Thoracic aorta (tissue), 2 donors: ENCODE measurements at places on chromosomes 4 and X.

DNA sequence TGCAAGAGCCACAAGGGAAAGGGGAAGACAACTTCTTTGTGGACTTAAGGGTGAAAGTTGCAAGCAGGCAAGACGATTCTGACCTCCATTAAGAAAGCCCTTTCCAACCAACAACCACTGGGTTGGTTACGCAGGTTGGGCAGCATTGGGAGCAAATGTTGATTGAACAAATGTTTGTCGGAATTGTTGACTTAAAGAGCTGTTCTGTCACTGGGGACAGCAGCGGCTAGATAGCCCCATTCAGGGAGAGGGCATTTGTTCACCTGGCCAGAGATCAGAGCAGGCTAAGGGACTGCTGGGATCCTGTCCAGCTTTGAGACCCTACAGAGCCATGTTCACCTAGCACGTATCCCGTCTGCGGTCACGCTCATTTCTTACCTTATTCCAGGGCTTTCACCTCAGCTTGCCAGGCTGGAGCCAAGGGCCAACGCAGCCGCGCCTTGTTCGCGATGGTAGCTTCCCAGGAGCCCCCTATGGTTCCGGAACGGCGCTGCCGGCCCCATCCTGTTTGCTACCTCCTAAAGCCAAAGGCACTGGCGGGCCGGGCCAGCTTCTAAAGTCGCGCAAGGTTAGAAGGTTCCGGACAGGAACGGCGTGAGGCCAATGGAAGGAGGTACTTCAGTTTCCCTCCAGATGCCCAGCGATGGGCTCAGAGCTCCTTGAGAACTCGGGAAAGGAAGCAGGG lies 24.6 kb downstream of the F9 start:
- no peak for DNase-seq
- no peak overlapping the region for H3K4me3 ChIP-seq
- H3K27me3 ChIP-seq: no peaks in the 10 kb centered on the region
- no peaks in the 10 kb centered on the region for H3K4me1 ChIP-seq

GRCh38 chr4:2837904-2838496 lies 5.6 kb upstream of the ADD1 start:
- no peak for DNase-seq
- no peaks in the 10 kb centered on the region for H3K36me3 ChIP-seq
- no peaks in the 10 kb centered on the region for H3K27me3 ChIP-seq
- peak overlapping the region; percentile 66 for H3K4me3 ChIP-seq
- peak overlapping the region; percentile 82 for H3K27ac ChIP-seq

DNA sequence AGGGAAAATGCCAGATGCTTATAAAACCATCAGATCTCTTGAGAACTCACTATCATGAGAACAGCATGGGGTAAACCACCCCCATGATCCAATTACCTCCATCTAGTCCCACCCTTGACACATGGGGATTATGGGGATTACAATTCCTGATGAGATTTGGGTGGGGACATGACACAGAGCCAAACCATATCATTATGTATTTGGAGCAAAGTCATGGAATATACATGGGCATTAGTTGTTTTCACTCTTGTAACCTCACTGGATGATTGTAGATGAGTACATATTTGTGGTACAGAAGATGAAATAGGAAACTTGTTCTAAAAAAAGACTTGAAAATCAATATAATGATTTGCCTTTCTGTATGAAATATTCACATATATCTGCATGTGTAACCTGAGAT lies 674.5 kb upstream of the BOD1L1 start:
- H3K27ac ChIP-seq: no peak overlapping the region
- DNase-seq: no peak
- no peaks in the 10 kb centered on the region for H3K36me3 ChIP-seq

DNA sequence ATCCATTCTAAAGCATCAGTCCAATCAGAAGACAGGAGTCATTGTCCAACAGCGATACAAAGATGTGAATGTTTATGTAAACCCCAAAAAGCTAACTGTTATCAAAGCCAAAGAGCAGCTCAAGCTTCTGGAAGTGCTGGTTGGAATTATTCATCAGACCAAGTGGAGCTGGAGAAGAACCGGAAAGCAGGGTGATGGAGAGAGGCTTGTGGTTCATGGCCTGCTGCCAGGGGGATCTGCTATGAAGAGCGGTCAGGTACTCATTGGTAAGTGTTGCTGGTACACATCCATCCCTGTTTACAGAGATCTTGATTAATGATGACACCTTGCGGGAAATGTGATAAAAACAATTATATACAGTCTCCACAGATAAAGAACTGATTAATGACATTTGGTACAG lies 11.0 kb downstream of the INTU start:
- no peak overlapping the region for H3K4me3 ChIP-seq
- DNase-seq: no peak
- H3K27me3 ChIP-seq: no peaks in the 10 kb centered on the region
- H3K4me1 ChIP-seq: peaks cover 35% of the 10 kb centered on the region
- no peak overlapping the region for H3K27ac ChIP-seq

DNA sequence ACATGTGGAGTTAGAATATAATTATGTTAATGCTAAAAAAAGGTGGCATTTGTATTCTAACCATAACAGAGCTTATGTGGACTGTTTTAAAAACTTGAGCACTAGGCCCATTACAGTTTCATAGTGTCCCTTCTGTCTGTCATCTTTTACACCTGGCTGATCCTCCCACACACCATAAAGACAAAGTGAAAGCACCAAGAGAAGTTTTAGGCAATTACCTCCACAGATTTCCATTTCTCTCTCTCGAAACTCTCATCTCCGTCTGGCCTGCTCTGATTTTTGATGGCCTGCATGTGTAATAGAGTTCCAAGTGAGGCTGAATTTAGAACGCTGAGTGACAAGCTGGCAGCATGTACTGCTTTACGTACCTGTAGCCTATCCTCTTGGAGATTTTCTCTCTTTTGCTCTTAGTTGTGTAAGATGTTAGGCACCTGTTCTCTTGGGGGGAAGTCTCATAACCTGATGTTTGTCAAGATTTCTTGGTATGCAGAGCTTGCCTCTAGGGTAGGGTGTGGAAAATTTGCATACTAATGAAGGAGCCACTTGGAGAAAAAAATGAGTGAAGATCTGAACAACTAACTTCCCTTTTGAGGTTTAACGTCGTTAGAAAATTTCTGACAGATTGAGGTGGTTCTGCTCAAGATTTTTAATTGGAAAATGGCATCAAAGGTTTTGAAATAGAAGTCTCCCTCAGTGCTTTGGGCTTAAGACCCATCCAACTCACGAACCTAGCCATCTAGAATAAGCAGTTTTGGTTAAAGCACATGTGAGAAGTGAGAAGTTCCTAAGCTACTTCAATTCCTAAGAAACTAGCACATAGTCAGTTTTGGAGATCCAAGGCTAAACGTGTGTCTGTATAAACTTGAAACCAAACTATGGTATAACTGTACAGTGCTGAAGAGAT lies 57.6 kb upstream of the RAP1GDS1 start:
- H3K4me1 ChIP-seq: no peaks in the 10 kb centered on the region
- H3K27me3 ChIP-seq: no peaks in the 10 kb centered on the region
- H3K27ac ChIP-seq: no peak overlapping the region

- H3K27me3 ChIP-seq: no peaks in the 10 kb centered on the region
- H3K4me3 ChIP-seq: no peak overlapping the region
- no peak overlapping the region for H3K27ac ChIP-seq
- H3K4me1 ChIP-seq: no peaks in the 10 kb centered on the region
- DNase-seq: no peak
- no peaks in the 10 kb centered on the region for H3K36me3 ChIP-seq
Observed at GRCh38 chr4:7390336-7390735, 44.4 kb downstream of the PSAPL1 start.

DNA sequence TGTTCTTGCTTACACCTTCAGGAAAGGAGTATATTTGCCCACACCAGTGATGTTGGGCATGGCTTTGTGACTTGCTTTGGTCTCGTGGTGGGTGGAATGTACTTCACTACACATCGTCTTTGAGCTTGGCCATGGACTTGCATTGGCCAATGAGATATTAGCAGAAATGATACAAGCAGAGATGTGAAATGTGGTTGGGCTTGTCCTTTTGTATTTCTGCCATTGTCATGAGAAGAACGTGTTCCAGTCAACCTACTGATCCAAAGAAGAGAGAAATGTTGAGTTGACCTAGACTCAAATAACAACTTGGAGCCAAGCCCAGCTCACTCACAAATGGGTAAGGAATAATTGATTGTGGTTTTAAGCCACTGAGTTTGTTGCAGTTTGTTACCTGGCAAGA lies 138.4 kb upstream of the ARX start:
- no peaks in the 10 kb centered on the region for H3K27me3 ChIP-seq
- no peak overlapping the region for H3K4me3 ChIP-seq
- no peak overlapping the region for H3K27ac ChIP-seq
- no peak for DNase-seq

DNA sequence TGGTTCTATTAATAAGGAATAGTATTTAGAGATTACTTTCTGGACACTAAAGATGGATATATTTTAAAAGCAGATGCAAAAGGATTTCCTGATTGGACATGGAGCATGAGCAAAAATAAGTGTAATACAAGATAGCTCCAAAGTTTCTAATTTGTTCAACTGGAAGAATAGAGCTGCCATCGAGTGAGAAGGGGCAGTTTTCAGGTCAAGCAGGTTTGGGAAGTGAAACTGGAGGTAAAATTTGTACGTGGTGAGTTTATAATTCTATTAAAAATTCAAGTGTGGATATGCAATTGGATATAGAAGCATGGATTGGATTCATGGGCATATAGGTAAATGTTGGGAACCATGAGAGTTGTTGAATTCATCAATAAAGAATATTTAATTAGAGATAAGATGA lies 31.8 kb downstream of the PRDM8 start:
- no peaks in the 10 kb centered on the region for H3K4me1 ChIP-seq
- H3K36me3 ChIP-seq: no peaks in the 10 kb centered on the region
- H3K27ac ChIP-seq: no peak overlapping the region
- H3K4me3 ChIP-seq: no peak overlapping the region
- H3K27me3 ChIP-seq: no peaks in the 10 kb centered on the region

- no peak for DNase-seq
- H3K27me3 ChIP-seq: no peaks in the 10 kb centered on the region
Observed at GRCh38 chrX:38890963-38891362, 89.7 kb downstream of the MID1IP1 start.

DNA sequence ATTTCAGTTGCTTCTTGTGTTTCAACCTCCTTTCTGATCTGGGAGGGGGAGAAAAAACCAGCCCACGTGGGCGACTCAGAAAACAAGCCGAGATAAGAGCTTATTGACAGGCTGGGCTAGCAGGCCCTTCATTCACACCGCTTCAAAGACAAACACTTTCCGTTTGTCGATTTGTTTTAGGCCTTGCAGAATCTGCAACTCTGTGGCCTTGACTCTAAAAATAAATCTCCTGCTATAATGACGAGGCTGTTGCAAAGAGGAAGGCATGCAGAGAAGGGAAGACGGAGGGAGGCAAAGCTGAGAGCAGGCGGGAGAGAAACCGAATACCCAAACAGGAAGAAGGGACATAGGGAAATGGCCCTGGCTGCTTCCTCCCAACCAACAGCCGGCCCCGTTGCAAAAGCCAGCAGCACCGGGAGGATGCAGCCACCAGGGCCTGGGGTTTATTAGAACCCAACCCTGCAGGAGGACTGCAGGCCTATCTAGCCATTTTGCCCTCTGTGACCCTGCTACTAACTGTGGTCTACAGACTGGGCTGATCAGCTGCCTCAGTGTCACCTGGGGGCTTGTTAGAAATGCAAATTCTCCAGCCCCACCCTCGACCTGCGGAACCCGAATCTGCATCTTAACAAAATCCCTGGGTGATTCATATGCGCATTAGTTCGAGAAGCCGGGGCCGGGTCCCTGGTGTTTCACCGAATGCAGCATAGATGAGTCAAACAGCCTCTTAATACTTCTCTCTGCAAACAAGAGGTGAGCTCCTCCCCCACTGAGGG lies 325.5 kb downstream of the BCOR start:
- no peaks in the 10 kb centered on the region for H3K36me3 ChIP-seq
- H3K4me1 ChIP-seq: peaks cover 10% of the 10 kb centered on the region

GRCh38 chr4:108237693-108238092 lies 69.0 kb upstream of the LEF1 start:
- H3K27me3 ChIP-seq: no peaks in the 10 kb centered on the region
- no peak overlapping the region for H3K27ac ChIP-seq
- H3K4me1 ChIP-seq: no peaks in the 10 kb centered on the region
- no peak overlapping the region for H3K4me3 ChIP-seq
- no peak for DNase-seq

DNA sequence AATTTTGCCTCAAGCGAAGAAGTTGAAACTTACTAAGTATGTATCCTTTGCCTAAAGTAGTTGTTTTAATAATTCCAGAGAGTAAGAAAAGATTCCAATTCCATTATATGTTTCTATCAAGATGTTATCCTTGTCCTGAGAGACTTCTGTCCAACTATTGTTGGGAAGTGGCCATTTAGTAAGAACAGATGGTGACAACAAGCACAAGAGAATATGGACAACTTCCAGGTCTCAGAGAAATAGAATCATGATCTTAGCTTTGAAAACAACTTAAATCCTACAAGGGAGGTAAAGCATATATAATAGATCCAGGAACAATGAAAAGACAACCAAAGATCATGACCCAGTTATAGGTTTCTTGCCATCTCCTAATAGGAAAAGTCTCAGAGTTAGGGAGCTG lies 486.6 kb upstream of the PCDH10 start:
- H3K4me3 ChIP-seq: no peak overlapping the region
- no peaks in the 10 kb centered on the region for H3K27me3 ChIP-seq
- no peak for DNase-seq
- no peaks in the 10 kb centered on the region for H3K4me1 ChIP-seq
